ENCODE measurements at places on chromosomes 2 and 18.

GRCh38 chr2:46569766-46570165 lies 90.4 kb downstream of the TMEM247 start:
- DNase-seq, result no peak

- no peak for DNase-seq
Measured at GRCh38 chr2:160509016-160509415, 15.4 kb upstream of the RBMS1 start.

- DNase-seq, result no peak
Measured at GRCh38 chr2:157498483-157498882, 54.6 kb upstream of the CYTIP start.

DNA sequence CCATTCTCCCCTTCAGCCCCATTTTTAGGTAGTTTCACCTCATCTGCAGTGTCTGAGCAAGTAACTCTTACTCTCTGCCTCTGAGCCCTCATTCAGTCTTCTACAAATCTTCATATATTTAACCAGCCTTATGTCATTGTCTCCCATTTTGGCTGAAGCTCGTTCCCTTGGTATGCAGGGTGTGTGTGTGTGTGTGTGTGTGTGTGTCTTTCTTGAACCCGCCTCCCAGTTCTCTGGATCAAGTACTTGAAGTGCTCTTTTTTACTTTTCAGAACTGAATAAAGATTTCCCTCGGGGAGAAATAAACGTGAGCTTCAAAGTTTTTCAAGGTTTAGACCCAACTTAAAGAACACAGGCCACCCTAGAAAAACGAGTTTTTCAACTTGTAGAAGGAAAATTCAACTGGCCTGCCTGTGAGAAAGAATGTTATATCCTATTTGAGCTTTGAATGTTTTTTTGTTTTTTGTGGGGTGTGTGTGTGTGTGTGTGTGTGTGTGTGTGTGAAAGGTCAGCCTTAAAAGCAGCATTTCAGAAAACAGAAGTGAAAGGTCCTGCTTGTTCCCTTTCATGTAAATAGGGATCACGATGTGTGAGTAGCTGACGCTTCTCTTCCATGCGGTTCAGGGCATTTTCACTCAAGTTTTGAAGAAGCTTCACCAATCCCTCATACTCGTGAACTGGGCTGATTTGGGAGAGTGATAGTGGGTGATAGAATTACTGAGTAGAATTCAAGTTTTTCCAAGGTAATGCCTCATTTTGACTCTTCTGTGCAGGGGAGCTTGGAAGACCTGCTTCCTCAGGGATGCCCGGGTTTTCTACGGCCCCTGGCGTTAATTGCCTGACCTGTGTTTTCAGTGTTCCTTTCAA lies 50.6 kb upstream of the EML6 start:
- no peak for DNase-seq

DNA sequence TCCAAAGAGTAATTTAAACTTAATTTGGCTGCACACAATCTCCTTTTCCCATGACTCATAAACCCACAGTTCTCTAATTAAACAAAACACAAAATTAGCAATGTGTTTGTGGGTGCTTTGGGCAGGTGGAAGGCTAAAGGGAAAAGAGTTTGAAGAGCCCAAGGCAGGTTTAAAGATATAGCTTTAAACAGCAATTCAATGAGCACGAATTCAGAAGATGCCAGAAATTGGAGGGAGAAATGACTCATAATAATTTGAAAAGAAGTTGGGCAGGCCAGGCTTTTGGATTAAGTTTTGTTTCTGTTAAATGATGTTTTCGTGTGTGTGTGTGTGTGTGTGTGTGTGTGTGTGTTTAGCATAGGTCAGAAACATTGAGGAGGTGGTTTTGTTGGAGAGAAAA lies 594.8 kb upstream of the ZEB2 start:
- DNase-seq, result no peak

GRCh38 chr2:58939388-58939787 lies 698.3 kb upstream of the FANCL start:
- DNase-seq, result no peak

- DNase-seq, result no peak
Measured at GRCh38 chr2:230701308-230701707, 11.3 kb upstream of the CAB39 start.

- DNase-seq, result no peak
Measured at GRCh38 chr2:107007927-107008326, 122.0 kb upstream of the ST6GAL2 start.

DNA sequence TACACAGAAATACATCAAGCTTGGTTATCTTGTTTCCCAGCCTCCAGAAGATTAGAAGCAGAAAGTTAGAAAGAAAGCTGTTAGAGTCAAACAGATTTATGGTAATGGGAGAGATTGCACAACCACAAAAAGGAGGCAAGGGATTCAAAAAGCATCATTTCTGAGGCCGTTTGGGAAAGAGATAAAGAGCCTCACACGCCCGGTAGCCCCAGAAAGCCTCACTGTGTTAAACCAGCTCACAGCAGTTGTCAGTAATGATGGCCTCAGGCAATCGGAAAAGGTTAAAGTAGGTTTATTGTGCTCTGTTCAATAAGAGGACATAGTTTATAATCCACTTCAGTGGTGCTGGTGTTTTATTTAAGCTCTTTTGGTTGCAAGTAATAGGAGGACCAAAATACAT lies 111.3 kb downstream of the DCC start:
- DNase-seq, result no peak

DNA sequence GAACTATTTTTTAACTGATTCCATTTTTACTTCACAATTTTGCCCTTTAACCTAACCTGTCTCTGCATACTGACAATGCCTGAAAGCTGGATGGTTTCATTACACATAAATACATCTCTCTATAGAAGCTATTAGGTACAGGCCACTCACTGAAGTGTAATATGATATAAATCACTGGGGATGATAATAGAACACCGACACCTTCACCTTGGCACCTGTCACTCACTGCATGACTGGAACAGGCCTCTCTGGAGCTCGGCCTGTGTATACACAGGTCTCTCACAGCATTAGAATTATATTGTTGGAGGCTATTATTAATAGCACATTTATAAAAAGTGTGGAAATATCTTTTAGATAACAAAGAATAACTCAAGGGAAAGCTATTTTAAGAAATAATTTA lies 138.2 kb downstream of the TMEM131 start:
- DNase-seq, result no peak

DNA sequence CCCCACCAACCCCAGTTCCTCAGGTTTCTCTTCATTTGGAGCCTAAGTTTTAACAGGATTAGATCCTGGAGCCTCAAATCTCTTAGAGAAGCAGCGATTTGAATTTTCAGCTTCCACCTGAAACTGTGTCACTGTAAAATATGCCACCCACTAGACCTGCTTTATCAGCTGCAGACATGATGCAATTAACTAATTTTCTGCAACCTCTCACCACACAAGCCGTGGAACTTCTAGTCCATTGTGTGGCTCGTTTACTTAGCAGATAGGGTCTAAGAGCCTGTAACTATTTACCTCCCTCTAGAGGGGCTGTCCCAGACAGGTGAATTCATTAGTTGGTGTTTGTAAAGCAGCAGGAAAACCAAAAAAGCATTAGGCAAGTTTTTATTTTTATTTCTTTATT lies 31.6 kb upstream of the FZD5 start:
- no peak for DNase-seq

DNA sequence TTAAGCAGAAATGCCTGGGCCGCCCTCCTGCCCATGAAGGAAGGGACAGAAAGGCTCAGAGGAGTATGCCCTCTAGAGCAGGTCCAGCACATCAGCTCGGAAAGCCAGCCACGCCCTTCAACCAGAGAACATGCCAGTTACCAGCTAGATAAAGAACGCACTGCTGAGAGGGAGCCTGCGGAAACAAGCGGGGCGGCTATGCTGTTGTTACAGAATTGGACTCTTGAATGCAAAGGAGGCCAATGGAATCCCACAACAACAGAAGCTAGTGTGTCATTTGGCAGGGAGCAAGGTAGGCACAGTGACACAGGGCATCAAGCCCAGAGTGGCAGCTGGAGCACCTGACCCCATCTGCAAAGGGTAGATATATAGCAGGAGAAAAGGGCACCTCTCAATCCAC lies 242.9 kb upstream of the ID2 start:
- no peak for DNase-seq

DNA sequence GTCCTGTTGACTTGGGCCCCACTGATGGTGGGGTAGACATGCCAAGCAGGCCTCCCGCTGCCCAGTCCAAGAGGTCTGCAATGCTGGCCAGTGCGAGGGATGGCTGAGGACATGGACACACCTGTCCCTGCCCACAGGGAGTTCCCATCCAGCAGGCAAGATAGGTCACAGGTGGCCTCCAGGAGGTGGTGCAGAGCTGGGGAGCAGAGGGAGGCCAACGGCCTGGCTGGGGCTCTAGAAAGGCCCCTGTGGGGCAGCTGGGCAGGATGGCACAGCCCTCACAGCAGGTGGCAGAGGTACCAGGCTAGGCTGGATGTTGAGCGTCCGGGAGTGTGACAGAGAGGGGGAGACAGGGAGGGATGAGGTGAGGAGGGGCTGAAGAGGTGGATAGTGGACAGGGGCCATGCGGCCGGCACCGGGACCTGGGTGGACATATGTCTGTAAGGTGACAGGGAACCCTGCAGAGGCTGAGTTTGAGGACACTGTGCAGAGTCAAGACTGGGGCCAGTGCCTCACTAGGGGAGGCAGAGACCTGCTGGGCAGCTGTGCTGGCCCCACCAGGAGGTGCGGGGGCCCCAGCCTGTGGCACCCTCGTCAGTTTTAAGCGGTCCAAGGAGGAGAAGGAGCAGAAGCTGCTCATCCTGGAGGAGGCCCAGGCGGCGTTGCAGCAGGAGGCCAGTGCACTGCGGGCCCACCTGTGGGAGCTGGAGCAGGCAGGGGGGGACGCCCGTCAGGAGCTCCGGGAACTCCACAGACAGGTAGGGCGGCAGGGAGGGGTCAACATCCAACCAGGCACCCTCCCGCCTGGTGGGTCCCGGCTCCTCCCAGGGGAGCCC lies 34.3 kb upstream of the SNED1 start:
- DNase-seq, result no peak

DNA sequence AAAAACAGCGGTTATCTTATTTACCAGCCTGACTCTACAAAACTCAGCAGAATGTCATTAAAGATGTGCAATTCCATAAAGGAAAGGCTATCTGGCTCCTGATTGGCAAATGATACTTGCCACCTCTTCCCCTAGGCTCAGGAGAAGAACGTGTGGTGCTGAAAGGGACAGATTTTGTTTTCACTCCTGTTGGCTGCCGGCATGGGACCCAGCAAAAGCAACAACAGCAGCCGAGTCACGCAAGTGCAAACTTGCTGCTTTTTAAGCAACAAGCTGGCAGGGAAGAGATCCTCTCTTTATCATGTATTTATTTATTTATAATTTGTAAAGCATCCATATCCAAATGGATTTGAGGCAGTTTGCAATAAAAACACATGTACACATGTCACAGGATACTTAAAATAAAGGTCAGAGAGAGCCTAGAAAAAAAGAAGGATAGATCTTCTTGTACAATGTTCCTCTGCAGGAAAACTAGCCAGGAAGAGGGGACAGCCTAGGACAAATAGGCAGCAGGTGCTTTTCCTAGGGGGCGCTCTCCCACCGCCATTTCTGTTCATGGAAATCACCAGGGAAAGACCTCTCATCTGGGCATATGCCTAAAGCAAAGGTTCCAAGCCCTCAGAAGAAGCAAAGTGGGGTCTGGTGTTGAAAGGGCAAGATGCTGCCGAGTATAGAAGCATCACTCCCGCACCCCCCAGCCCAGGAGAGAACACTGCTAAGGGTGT lies 799.3 kb downstream of the BCL11A start:
- DNase-seq, result no peak

GRCh38 chr2:3486047-3487027 lies 33.0 kb downstream of the ADI1 start:
- DNase-seq, result no peak

DNA sequence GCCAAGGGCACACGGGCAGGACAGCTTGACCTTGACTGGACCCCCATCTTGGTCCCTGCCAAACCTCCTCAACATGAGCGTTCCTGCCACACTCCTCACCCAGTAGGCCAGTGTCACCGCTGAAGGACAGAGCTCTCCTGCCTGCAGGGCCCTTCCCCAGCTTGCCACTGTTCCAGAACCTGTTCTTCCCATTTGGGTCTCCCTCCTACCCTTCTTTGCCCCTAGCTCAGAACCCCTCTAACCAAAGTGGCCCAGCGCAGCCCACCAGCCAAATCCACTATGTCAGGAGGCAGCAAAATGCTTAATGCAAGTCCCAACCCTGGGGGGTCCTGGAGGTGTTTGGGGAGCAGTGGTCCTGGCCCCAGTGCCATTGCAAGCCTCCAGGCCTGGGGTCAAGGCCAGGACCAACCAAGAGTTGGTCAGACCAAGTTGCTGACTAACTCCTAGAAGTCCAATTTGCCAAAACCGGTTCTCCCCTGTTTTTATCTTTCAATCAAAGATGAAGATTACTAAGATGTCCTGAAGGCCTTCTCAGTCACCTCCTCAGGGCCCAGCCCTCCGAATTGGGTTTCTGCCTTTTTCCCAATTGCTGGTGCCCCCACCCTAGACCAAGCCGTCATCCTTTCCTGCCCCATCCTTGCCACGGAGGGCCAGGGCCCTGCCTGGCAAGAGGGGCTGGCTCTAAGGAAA lies 4.5 kb upstream of the ASPRV1 start:
- no peak for DNase-seq

DNA sequence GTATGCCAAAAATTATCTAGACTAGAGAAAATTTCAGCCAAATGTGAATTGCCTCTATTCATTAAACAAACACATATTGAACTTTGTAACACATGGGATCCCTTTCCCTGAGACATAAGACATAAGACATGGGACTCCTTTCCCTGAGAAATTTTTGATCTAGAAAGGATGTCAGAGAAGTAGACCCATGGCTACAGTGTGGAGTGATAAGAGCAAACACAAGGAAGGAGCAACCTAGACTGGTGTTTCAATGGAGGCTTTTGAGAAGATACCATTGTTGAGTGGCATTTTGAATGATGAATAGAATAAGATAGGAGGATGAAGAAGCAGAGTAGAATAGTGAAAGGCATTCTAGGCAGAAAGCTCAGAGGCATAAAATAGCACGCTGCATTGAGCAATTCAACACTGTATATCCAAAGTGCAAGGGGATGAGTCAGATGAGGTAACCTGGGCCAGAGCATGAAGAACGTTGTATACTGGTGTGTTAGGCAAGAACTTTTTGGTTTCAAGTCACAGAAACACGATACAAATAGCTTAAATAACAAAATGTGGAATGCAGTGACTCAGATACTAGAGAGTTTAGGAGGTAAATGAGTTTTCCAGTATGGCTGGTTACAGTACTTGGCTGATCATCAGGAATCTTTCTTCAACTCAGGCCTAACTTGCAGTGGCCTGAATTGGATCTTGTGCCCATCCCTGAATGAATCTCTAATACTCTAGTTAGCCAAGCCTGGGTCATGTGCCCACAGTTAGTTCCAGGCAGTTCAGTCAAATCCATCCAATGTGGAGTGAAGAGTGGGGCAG lies 129.8 kb upstream of the TANK start:
- DNase-seq, result peak; percentile 40

GRCh38 chr2:74617122-74617521 lies 31.0 kb downstream of the M1AP start:
- DNase-seq, result no peak

- no peak for DNase-seq
Measured at GRCh38 chr2:215003001-215003400, 135.4 kb downstream of the ABCA12 start.

GRCh38 chr2:29011418-29012060 lies 30.4 kb downstream of the TOGARAM2 start:
- DNase-seq, result peak; percentile 22

- DNase-seq, result no peak
Measured at GRCh38 chr2:30865243-30865642, 58.0 kb upstream of the CAPN13 start.

Measured in uterus (tissue), 4 donors.